Activated T-helper 9 cell treated with anti-CD3 and anti-CD28 coated beads, Interleukin-2, amount 50 U/mL, for 16 hours (primary cell): ENCODE measurements at places on chromosomes 11 and 22.

GRCh38 chr11:2528301-2529050 is 83.7 kb downstream of the KCNQ1 start:
- DNase-seq: no peak

DNA sequence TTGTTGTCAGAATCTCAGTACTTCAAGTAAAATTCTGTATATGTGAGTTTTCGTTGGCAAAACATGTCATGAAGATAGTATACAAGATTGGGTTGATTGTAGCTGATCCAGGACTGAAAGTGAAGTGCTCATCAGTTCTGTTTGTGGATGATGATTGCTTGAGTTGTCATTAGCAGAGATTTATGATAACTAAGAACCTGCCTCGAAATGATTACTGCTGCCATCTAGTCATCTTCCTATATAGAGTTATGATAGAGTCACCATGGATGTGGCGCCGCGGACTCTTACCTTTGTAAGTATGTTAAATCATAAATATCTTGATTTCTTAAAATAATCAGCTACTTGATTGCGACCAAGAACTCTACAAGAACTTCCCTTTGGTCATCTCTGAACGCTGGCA is 27.9 kb upstream of the MYO18B start:
- no peak for DNase-seq

DNA sequence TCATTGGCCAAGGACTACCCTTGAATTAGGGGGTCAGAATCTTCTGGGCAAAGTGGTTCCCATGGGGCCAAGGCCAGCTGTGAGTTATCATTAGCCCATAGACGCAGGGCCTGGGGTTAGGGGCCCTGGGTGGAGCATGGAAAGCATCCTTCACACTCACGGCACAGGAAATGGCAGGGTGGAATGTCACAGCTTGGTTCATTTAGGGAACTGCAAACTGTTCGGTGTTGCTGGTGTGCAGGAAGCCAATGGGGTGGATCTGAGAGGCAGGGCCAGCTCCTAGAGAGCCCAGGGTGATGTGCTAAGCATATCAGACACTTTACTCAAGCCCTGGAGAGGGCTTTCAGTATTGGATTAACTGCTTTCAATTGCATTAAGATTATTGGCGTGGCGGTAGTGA is 42.9 kb downstream of the TECTA start:
- no peak for DNase-seq

DNA sequence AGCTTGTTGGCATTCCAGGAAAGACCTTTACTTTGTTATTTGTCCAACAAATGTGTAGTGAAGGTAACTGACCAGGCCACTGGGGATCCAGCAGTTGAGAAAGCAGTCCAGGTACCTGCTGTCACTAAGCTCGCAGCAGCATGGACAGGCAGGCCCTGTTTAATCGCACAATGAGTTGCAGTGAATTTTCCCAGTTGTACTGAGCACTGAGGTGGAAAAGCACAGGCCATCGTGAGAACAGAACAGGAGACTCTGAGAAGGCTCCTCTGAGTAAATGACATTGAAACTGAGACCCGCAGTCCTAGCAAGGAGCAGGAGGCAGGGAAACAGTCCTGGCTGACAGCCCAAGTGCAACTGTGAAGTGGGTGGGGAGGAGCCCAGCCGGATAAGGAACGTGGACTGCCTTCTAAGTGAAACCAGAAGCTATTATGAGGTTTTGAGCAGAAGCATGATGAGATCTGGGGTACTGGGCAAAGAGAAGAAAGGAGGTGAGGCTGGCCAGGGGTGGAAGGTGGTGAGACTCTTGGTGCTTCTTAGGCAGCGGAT is 39.8 kb upstream of the CDON start:
- no peak for DNase-seq

- no peak for DNase-seq
Measured at GRCh38 chr22:27507111-27507611, 294.4 kb downstream of the MN1 start.

DNA sequence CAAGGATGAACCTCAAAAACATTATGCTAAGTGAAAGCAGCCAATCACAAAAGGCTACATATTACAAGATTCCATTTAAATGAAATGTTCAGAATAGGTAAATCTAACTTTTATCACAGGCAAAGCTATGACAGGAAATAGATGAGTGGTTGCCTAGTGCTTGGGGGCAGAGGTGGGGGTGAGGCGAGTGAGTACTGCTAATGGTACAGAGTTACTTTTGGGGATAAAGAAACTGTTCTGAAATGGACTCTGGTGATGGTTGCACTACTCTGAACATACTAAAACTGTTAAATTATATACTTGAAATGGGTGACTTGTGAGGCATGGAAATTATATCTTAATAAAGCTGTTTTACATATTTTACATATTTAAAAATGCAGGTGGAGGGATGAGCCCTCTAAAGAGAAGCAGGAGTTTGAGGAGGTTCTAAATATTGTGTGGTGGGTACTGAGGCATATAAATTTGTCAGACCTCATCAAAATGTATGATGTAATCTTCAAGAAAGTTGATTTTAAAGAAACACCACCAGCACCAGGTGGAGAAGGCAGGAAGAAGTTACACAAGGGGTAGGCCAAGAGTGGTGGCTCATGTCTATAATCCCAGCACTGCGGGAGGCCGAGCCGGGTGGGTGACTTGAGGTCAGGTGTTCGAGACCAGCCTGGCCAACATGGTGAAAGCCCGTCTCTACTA is 3.6 kb downstream of the SLC43A1 start:
- DNase-seq: no peak

- no peak for DNase-seq
Measured at GRCh38 chr11:5467527-5467926, 18.4 kb downstream of the OR51I2 start.

- no peak for DNase-seq
Measured at GRCh38 chr11:80343436-80343835, 902.6 kb upstream of the TENM4 start.

DNA sequence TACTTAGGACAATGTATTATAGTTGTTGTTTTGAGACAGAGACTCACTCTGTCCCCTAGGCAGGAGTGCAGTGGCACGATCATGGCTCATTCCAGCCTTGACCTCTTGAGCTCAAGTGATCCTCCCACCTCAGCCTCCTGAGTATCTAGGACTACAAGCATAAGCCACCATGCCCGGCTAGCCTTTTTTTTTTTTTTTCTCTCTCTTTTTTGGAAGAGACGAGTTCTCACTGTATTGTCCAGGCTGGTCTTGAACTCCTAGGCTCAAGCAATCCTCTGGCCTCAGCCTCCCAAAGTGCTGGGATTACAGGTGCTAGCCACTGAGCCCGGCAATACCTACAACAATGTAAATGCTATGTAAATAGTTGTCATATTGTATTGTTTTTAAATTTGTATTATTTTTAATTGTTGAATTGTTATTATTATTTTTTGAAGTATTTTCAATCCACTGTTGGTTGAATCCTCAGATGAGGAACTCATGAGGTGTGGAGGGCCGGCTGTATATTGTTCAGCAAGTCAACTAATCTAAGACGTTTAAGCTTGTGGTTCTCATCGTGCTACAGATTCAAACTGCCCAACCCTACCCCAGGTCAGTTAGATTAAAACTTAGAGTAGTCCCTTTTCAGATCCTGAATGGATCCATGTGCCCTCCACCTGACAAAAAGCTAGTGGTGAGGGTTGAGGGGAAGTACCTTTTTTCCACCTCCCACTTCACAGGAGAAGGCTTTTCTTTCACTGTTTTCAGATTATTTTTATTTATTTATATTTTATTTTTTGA is 11.9 kb upstream of the ZNF280A start:
- DNase-seq: no peak

GRCh38 chr11:117515892-117516787 is 188.5 kb downstream of the CEP164 start:
- DNase-seq: no peak

GRCh38 chr11:86262387-86262786 is 17.8 kb downstream of the EED start:
- DNase-seq: no peak

DNA sequence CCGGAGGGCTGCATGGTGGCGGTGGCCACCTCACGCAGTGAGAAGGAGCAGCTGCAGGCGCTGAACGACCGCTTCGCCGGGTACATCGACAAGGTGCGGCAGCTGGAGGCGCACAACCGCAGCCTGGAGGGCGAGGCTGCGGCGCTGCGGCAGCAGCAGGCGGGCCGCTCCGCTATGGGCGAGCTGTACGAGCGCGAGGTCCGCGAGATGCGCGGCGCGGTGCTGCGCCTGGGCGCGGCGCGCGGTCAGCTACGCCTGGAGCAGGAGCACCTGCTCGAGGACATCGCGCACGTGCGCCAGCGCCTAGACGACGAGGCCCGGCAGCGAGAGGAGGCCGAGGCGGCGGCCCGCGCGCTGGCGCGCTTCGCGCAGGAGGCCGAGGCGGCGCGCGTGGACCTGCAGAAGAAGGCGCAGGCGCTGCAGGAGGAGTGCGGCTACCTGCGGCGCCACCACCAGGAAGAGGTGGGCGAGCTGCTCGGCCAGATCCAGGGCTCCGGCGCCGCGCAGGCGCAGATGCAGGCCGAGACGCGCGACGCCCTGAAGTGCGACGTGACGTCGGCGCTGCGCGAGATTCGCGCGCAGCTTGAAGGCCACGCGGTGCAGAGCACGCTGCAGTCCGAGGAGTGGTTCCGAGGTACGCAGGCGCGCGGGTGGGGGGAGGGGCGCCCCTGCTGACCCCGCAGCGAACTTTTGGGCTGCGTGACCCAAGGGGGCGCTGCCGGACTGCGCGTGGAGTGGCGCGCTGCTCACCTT is 670 bp downstream of the NEFH start:
- peak; percentile 10 for DNase-seq

GRCh38 chr11:10483584-10483983 is 28.5 kb downstream of the AMPD3 start:
- DNase-seq: no peak

- no peak for DNase-seq
Measured at GRCh38 chr11:43907028-43907975, 26.7 kb downstream of the ALKBH3 start.

DNA sequence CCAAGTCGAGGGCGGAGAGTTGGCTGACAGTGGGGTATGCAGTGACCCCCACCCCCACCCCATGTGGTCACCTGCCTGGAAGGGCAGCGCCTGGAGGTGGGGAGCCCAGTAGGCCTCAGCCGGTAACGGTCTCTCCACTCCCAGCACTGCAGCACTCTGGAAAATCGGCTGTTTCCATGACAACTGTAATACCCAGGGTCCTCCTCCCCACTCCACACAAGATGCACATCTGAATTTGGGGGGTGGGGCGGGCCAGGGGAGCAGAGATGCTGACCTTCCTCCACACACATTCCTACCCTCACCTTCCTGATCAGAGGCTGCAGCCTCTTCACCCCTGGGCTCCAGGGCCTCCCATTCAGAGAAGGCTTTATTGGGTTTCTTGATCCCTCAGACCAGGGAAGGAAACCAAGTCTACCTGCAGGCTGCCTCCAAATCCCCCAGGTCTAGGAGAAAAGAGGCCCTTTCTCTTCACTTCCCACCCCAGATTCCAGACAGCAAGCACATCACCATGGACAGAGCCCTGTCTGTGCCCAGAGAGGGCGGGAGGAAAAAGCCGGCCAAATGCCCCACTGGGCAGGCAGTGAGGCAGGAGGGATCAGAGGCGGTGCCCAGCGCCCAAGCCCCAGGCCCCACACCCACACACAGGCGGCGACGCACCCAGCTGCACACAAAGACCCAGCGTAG is 46.5 kb downstream of the SLC22A12 start:
- DNase-seq: no peak

GRCh38 chr22:45225732-45226502 is 14.8 kb downstream of the KIAA0930 start:
- no peak for DNase-seq
